ENCODE measurements at places on chromosomes 3 and 15. TPM values are rescaled to one million over a fixed set of nuclear protein-coding genes. Genes with fewer than 3 reads are reported as not detected.

Gene MYZAP
- polyA plus RNA-seq, result 15.9 TPM

Gene CHRNA7
- 0.77 TPM for polyA plus RNA-seq

Gene PRR20G
- not detected for polyA plus RNA-seq

Gene FAM81A
- 1.2 TPM for polyA plus RNA-seq

Gene ZCWPW2
- 0.50 TPM for polyA plus RNA-seq

Gene KCNMB2
- not detected for polyA plus RNA-seq

Gene CNTN4
- polyA plus RNA-seq, result 0.56 TPM

Gene ECE2
- not detected for polyA plus RNA-seq

Gene CFAP100
- polyA plus RNA-seq, result not detected
